ENCODE measurements at places on chromosomes 4 and X.

DNA sequence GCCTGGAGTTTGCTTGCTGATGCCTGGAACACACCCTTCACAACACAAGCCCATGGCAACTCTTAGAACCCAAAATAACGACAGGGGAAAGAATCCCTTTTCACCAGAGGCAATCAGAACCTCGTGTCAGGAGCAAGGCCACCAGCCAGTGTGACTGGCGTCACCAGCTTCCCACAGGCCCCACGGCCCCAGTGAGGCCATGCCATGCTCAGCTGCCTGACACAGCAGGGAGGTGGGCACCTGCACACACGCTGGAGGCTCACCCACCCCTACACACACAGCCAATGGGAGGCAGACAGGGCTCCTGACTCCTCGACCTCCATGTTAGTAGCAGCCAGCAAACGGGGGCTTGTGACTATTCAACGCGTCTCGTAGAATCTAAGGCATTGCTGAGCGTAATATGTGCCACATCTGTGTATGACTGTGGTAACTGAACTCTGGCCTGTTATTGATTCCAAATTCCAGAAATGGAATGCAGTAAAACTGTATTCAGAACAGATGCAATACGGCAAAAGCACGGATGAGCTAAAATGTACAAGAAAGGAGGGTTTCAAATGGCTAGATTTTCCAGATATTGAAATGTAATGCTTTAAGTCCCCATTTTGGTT, 28.5 kb downstream of the RNF212 start:
- DNase-seq = no peak

DNA sequence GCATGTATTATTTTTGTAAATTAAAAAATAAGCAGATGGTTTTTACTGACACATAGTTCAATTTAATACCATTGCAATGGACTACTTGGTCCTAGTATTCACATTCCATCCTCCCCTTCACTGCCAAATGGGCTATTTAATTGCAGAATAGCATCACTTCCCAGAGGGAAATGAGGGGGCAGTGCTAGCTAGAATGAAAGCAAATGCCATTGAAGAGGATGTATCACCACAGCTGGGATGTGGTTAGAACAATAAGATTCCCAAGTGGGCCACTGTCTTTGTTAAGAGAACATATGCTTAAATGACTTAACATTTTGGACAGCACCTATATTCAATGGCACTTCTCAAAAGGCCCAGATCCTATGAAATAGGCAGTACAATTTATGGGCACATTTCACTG, 224.7 kb downstream of the RBMX2 start:
- DNase-seq = no peak

DNA sequence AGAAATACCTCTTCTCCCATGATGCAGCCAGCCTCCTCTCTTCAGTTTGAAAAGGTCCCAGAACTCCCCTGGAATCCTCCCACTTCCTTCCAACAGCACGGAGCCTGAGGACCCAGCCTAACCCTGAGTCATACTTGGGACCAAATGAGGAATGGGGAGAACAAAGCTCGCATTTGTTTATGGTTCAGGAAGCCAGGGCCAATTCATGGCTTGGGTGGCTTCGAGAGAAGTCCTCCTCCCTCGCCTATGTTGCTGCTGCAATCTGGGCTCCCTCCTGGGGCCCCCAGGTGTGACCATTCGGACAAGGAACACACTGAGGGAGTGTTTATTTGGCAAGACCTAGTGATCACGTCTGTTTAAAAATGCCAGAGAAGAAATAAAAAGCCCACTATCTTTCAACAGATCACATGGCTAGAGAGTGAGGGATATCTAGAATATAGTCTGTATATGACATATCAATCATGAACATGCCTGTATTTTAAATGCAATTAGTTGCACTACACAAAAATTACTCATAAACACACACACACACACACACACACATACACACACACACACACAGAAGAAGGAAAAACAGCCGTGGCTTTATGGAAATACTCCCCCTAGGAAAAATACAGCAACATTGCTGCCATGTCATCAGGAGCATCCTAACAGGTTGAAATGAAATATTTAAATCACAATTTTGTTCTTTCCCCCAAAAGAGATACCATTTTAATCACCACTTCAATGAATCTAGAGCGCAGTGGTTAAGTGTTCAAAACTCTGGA, 155.7 kb upstream of the MAP3K15 start:
- DNase-seq = peak; percentile 10

- DNase-seq = no peak
Observed at GRCh38 chr4:40143926-40144508, 52.8 kb upstream of the RHOH start.

DNA sequence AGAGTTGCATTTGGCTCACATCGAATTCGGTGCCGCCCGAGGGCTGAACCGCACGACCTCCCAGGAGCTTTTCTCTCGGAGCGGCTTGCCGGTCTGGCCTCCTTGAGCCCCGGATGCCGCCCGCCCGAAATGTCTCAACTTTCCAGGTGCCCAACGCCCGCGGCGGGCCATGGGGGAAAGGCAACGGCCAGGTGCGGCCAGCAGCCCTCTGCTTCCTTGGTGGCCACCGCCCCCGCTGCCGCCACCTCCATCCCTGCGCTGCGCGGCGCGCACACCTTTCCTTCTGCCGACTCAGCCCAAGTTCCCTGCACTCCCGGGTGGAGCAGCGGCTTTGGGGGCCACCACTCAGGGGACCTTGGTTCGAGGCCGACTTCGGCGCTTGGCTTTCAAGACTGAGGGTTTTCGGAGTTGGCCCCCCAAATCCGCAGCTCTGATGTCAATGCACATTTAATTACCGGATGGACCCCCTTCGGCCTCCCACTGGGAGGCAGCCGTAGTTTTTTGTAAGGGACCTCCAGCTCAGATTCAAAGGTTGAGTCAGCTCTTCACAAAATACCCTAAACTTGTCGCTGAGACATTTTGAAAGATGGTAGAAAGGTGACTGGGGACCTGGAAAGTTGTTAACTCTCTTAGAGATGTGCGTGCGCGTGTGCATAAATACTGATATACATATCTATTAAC, 1.1 kb downstream of the AFF2 start:
- DNase-seq = no peak

GRCh38 chr4:86741846-86742245, 107.3 kb downstream of the SLC10A6 start:
- no peak for DNase-seq

GRCh38 chr4:168716406-168717129, 219.7 kb downstream of the PALLD start:
- no peak for DNase-seq

- DNase-seq = no peak
Observed at GRCh38 chr4:7650606-7651385, 216.1 kb upstream of the PSAPL1 start.

GRCh38 chr4:77050962-77051361, 24.8 kb downstream of the CCNI start:
- no peak for DNase-seq

DNA sequence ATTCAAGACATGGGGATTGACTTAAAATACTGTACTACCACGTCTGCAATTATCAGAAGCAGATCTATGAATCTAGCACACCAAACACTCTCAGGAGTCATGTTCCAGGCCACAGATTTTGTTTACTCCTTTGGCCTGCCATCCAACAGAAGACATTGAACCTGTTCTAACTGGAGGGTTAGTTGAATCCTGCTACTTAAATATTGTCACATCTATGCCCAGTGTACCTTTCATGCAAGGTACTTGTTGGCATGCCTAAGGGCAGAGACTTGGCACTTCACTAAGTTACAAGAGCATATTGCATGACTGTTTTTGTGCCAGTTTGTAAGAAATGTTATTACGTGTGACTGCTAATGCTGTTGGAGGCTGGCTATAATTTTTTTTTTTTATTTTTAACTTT, 126.9 kb upstream of the BCOR start:
- DNase-seq = no peak

- DNase-seq = no peak
Observed at GRCh38 chr4:42397635-42398170, 415 bp downstream of the SHISA3 start.

GRCh38 chrX:40307871-40308270, 210.1 kb upstream of the BCOR start:
- no peak for DNase-seq

DNA sequence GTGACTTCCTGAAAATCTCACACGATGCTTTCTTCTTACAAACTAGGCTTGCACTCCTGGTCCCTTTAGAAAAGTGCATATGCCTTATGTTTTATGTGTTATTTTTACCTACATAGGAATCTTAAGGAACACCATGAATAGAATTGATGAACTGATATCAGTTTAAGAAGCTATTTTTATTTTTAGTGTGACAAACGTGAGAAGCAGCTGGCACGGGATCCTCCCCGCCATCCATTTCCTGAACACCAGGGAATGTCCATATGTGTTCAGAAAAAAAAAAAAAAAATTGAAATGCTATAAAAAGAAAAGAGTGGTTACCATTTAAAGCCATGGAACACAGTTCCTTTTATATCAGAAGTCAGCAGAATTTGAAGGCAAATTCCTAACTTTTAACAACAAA, 1096.1 kb upstream of the PRKX start:
- no peak for DNase-seq

DNA sequence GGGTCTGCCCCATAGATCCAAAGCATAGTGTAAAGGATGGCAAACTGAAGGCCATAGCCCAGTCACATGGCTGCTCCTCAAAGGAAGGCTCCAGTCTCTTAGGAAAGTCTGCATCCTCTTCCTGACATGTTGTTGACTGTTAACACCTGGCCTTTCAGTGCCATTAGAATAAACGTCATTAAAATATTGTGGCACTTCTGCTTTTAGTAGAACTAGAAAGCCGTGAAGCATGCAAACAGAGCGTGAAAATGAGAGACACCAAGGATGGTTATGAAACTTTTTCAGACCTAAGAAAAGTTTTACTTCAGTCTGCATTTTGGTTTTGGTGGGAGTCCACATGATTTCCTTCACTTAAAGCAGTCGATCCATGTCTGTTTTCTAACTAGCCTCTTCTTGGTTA, 41.1 kb upstream of the AFF2 start:
- DNase-seq = no peak

DNA sequence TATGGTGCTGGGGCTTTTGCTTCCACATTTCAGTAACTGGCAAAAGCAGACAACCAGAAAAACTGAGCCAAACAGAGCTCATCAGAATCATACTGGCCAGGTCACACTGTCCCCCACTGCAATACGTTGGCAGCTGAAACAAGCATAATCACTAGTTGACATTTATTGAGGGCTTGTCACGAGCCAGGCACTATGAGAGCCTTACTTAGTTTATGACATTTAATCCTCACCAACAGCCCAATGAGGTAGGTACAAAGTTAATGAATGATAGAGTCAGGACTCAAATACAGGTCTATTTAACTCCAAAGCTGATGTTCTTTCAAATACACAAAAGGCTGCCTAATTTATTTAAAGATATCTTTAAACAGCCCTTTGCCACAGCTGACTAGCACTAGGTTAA, 174.0 kb upstream of the MBNL3 start:
- DNase-seq = no peak

DNA sequence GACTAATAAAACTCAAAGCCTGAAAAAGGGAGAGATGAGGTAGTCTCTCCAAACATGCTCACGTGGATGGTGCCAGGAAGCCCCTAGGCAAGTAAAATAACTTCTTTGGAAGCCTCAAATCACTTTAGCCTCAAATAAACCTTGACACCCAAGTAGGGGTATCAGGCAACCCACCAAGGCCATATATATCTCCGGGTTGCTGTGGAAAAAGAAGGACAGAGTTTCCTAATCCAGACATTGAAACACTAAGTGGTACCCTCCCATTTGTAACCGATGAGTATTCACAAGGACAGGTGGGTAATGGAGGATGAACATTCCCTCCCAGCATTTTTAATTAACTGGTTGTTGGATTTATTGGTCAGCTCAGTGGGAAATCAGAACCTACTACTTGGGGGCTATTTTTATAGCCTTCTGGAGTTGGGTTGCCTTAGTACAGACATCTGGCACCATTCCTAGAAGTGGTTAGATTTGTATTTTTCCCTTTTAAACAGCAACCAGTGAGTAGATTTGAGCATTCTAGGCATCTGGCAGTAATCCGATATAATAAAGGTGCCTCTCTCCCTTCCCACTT, 87.7 kb downstream of the GPC3 start:
- peak; percentile 23 for DNase-seq

GRCh38 chr4:128524311-128524710, 236.7 kb upstream of the PGRMC2 start:
- DNase-seq = no peak

GRCh38 chr4:46372878-46373277, 17.1 kb downstream of the GABRA2 start:
- DNase-seq = no peak

- DNase-seq = no peak
Observed at GRCh38 chr4:123116412-123116811, 194.0 kb upstream of the NUDT6 start.

GRCh38 chrX:4181782-4182407, 468.4 kb upstream of the PRKX start:
- no peak for DNase-seq

DNA sequence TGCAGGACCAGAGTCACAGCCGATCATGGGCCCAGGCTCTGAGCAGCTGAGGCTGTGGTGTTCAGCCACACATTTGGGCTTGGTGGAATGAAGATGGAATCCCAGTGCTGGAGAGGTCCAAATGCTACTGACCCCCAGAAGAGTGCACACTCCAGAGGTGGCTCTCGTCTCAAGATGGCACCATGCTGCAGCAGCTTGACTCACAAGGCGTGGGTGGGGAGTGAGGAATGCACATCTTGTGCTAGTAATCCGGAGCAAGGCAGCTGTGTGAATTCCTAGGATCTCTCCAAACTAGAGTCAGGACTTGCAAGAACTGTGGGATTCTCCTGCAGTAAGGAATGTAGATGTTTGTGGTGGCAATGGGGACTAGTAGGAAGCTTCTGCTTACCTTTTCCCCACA, 28.7 kb downstream of the RAB28 start:
- DNase-seq = no peak

GRCh38 chr4:110296892-110297291, 98.5 kb upstream of the ELOVL6 start:
- DNase-seq = no peak

GRCh38 chrX:37906357-37906756, 59.0 kb upstream of the DYNLT3 start:
- DNase-seq = no peak

DNA sequence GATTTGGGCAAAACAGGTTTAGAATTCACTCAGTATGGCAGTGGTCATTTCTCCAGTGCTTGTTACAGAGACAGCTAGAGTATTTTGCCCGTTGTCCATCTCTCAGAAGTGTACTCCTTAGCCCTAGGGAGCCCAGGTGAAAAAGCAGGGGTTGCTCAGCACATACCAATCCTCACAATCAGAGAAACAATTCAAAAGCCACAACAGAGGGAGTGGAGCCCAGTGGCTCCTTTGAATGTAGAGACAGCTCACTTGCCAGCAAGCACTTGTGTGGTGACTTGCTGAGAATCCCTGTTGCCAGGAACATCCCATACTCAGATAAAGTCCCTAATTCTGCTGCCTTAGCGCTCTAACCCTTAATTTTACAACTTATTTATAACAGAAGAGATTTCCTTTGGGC, 1488.3 kb downstream of the RPA4 start:
- DNase-seq = no peak

GRCh38 chr4:86043755-86044592, 315.9 kb downstream of the MAPK10 start:
- DNase-seq = peak; percentile 48

GRCh38 chr4:123485601-123486000, 89.0 kb downstream of the SPRY1 start:
- DNase-seq = no peak
